ENCODE measurements at places on chromosomes 6 and 20. TPM values are rescaled to one million over a fixed set of nuclear protein-coding genes. Genes with fewer than 3 reads are reported as not detected.

DNA sequence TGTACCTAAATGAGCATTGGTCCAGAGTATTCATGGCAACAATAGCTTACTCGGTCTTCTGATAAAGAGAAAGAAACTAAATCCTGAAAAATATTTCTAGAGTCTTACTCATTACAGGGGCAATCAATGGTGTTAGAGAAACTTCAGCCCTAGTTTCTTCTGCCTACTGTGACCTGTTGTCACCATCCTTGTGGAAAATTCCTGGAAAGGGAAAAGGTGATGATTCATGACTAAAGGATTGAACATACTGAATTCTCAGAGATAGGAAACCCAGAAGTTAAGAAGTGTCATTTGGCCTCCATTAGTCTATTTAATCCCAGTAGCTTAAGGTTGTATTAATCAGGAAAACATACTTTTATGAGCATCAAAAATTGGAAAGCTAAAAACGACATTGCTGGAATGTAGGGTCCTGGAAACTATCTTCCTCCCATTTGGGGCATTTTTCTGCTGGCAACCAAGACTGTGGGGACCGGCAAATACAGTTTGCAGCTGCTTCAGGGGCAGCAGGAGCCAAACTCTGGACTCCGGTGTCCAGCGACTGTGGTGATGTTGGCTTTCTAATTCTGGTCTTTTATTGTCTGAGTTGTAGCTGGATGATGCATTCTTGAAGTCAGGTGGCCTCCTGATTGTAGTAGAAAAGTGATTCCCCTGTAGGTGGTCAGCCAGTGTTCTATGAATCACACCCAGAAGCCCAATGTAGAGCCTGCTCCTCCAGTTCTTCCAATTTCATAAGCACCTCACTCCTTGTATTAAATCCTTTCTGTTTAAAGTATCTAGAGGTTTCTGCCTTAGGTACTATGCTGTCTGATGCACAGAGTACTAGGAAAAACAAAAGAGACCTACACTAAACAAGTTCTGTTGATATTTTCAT lies 67.6 kb downstream of the LCA5 start:
- no peak overlapping the region for H3K4me3 ChIP-seq
- H3K27me3 ChIP-seq: no peaks in the 10 kb centered on the region
- no peak overlapping the region for H3K27ac ChIP-seq
- H3K4me1 ChIP-seq: peaks cover 5% of the 10 kb centered on the region
- peak; percentile 4 for DNase-seq

PLTP gene
- 71.7 TPM for total RNA-seq

- peak; percentile 62 for DNase-seq
- peaks cover 15% of the 10 kb centered on the region for H3K4me1 ChIP-seq
- no peak overlapping the region for H3K27ac ChIP-seq
- H3K27me3 ChIP-seq: no peaks in the 10 kb centered on the region
Observed at GRCh38 chr6:4346659-4347333, 211.4 kb upstream of the ECI2 start.

TCP11 gene
- total RNA-seq: not detected

ADTRP gene
- not detected for total RNA-seq
